Heart right ventricle (tissue), 16 donors: ENCODE measurements at places on chromosomes 4 and X. TPM values are rescaled to one million over a fixed set of nuclear protein-coding genes. Genes with fewer than 3 reads are reported as not detected.

DNA sequence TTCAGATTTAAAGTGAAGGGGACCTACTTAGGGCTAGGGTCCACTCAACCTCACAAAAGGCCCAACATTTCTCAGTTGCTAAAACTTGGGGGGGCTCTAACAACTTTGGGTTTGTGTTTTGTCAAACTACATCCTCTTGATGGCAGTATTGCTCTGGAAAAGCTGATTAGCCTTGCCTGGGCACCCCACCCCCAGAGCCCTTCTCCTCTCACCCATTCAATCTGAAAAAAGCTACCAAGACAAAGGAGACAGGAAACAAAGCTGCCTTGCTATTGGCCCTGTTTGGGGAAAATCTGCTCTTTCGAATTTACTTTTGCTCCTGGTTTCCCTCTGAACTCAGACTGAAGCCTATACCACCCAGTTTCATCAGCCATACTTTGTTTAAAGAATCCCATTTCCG lies 195.2 kb upstream of the STK26 start:
- no peaks in the 10 kb centered on the region for H3K27me3 ChIP-seq
- H3K4me1 ChIP-seq, result no peaks in the 10 kb centered on the region
- no peak for DNase-seq
- H3K4me3 ChIP-seq, result no peak overlapping the region
- no peak overlapping the region for H3K27ac ChIP-seq

The FAM50A gene
- 134 TPM for polyA plus RNA-seq

GRCh38 chr4:112593438-112594133 lies 43.1 kb downstream of the ZGRF1 start:
- no peak overlapping the region for H3K27ac ChIP-seq
- no peaks in the 10 kb centered on the region for H3K36me3 ChIP-seq
- no peak overlapping the region for H3K4me3 ChIP-seq
- H3K4me1 ChIP-seq, result no peaks in the 10 kb centered on the region
- no peak for DNase-seq

DNA sequence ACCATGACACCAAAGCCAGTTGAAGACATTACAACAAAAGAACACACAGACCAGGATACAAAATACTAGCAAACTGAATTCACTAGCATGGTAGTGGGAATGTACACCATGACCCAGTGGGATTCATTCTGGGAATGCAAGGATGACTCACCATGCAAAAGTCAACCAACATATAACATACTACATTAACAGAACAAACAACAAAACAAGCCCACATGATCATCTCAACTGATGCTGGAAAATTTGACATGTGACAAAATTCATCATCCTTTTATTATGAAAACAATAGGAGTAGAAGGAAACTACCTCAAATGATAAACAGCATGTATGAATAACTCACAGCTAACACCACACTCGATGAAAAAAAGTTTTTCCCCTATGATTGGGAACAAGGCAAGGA lies 190.2 kb downstream of the DCLK2 start:
- H3K27me3 ChIP-seq, result no peaks in the 10 kb centered on the region
- no peak overlapping the region for H3K4me3 ChIP-seq
- H3K27ac ChIP-seq, result no peak overlapping the region
- peaks cover 31% of the 10 kb centered on the region for H3K36me3 ChIP-seq
- no peak for DNase-seq

The ADAMTS3 gene
- polyA plus RNA-seq, result 0.23 TPM

DNA sequence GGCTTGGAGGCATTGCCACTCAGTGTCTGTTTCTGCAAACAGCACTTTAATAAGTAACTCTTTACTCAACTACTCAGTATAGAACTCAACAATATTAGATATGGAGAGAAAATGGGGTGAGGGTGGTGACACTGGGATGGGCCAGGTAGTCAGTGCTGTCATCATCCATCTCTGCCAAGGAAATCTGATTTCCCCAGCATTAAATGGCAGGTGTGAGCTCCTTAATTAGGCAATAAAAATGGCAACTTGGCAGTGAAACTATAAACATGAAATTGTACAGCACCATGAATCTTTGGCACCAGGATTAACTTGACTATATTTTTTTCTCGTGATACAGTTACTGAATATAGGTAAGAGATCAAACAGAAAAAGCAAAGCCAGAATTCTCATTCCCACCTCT lies 146.2 kb downstream of the GLRA2 start:
- H3K27ac ChIP-seq, result no peak overlapping the region
- no peak for DNase-seq
- H3K4me3 ChIP-seq, result no peak overlapping the region
- H3K4me1 ChIP-seq, result no peaks in the 10 kb centered on the region

DNA sequence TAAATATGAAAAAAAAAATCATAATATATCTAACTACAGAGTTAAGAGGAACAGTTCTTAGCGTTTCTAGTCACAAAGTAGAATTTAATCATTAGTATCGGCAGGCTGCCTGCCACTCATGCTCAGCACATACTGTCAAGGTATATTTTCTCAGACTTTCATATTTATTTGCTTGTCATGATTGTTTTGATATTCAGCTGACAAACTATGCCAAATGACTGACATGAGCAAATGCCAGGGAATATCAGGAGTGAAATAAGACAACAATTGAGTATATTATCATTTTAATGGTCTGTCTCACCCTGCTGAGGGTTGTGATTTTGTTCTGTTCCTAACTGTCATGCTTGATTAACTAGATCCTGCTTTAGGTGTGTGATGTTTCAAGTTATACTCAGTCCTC lies 395.0 kb upstream of the SPOCK3 start:
- no peaks in the 10 kb centered on the region for H3K36me3 ChIP-seq
- H3K27me3 ChIP-seq, result no peaks in the 10 kb centered on the region

DNA sequence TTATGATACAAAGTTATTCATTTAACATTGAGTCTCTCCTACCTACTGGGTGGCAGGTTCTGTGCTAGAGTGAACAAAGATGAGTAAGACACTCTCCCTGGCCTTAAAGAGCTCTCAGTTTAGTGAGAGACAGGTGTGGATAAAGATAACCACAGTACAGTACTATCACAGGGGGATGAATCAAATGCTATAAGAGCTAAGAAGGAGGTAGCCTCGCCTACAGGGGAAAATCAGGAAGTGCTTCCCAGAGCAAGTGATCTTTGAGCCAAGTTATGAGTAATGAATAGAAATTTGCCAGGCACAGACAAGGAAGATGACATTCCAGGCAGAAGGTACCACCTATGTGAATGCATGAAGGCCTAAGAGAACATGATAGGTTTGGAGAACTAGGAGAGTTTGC lies 3.4 kb upstream of the IGBP1 start:
- H3K4me3 ChIP-seq, result no peak overlapping the region
- H3K36me3 ChIP-seq, result no peaks in the 10 kb centered on the region
- H3K4me1 ChIP-seq, result peaks cover 15% of the 10 kb centered on the region

GRCh38 chr4:82381661-82382296 lies 8.0 kb upstream of the HNRNPD start:
- H3K27me3 ChIP-seq, result no peaks in the 10 kb centered on the region
- H3K4me3 ChIP-seq, result no peak overlapping the region
- peak overlapping the region; percentile 51 for H3K27ac ChIP-seq

The SLC25A4 gene
- polyA plus RNA-seq, result 511 TPM

The SHISA3 gene
- 14.9 TPM for polyA plus RNA-seq

The GNRHR gene
- not detected for polyA plus RNA-seq

DNA sequence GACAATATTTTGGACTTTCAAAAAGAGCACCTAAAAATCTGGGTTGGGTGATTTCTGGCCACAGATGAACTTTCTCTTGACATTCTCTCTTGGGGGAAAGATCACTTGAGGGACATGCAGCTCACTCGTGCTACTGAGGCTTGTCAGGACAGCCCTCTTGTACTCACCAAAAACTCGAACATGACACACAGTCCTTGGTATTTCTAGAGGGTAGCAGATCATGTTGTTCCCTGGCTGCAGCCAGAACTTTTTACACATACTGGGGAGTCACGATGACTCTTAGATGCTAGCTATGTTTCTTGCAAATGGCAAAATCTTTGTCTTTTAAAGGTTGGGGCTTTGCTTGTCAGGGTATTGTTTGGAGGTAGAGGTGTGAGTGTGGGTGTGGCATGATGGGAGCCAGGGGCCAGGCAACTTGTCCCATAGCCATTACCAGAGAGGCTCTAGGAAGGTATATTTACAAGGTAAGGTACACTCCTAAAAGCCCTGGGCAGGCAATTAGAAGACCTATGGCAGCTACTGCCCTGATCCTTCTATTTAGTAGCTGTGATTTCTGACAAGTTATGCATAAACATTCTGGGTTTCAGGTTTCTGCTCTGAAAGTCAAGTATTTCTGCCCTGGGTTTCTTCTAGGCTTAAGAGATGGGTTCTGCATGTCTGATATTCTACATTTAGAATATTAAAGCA lies 241.7 kb upstream of the TLL1 start:
- no peak for DNase-seq
- no peaks in the 10 kb centered on the region for H3K27me3 ChIP-seq
- no peaks in the 10 kb centered on the region for H3K36me3 ChIP-seq
- H3K4me3 ChIP-seq, result no peak overlapping the region
- H3K27ac ChIP-seq, result no peak overlapping the region

- no peaks in the 10 kb centered on the region for H3K27me3 ChIP-seq
- no peak overlapping the region for H3K27ac ChIP-seq
- H3K4me1 ChIP-seq, result no peaks in the 10 kb centered on the region
- no peak for DNase-seq
These were observed 1018.3 kb upstream of the LCORL start for GRCh38 chr4:19039816-19040215.

DNA sequence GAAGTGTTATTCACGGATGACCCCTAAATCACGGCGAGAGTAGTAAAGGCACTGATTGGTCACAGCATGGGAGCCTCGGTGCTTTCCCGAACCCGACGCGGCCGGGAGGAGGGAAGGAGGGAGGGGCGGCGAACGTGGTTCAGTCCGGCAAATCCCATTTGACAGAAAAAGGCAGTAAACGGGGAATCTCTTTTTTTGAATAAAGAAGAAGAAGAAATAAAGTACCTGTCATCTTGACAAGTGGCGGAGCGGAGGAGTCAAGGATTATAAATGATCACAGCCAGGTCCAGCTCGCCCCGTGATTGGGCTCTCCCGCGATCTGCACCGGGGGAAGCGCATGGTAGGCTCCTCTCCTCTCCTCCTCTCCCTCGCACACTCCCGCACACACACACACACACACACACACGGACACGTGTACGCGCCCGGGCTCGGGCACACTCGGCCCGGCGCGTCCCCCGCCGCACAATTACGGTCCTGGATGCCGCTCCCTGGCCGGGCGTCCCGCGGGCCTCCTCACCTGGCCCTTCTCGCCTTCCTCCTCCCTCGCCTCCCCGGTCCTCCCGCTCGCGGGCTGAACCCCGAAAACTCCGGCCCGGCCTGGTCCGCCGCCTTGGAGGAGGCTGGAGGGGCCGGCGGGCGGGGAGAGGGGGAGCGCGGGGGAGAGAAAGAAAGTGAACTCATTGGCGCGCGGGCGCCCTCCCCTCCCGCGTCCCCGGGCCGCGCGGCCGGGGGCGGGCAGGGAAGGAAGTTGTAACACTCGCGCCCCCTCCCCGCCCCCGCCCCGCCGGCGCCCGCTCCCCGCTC lies 99.2 kb upstream of the TENM3 start:
- no peaks in the 10 kb centered on the region for H3K36me3 ChIP-seq
- H3K27ac ChIP-seq, result no peak overlapping the region
- peak overlapping the region; percentile 53 for H3K4me3 ChIP-seq
- peaks cover 98% of the 10 kb centered on the region for H3K27me3 ChIP-seq

DNA sequence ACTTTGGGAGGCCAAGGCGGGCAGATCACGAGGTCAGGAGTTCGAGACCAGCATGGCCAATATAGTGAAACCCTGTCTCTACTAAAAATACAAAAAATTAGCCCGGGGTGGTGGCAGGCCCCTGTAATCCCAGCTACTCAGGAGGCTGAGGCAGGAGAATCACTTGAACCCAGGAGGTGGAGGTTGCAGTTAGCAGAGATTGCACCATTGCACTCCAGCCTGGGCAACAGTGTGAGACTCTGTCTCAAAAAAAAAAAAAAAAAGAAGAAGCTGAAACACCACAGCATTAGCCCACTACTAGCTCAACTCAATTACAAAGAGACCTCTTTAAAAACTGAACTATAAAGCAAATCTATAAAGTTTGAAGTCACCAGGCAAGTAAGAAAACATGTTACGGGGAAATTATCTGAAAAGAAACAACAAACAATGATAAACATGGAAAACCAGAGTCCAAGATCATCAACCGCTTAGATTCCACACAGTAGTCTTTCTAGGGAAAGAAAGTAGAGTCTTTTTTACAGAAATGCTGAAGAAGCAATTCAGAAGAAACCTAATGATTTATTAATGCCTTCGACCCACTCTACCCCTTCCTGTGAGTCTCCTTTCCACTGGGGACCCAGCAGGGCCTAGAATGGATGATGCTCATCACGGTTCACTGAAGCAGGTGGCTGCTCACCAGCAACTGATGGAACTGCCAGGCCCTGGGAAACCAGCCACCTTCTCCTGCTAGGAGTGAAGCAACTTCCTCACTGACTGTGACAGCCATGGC lies 6.6 kb downstream of the SAT1 start:
- no peak overlapping the region for H3K4me3 ChIP-seq
- H3K27ac ChIP-seq, result no peak overlapping the region
- H3K36me3 ChIP-seq, result peaks cover 20% of the 10 kb centered on the region

GRCh38 chrX:20665481-20665880 lies 398.8 kb upstream of the RPS6KA3 start:
- H3K4me1 ChIP-seq, result no peaks in the 10 kb centered on the region
- H3K4me3 ChIP-seq, result no peak overlapping the region
- H3K27ac ChIP-seq, result no peak overlapping the region

GRCh38 chr4:83110223-83110945 lies 4.1 kb downstream of the PLAC8 start:
- H3K4me3 ChIP-seq, result peak overlapping the region; percentile 42
- peak; percentile 83 for DNase-seq
- no peaks in the 10 kb centered on the region for H3K27me3 ChIP-seq
- no peaks in the 10 kb centered on the region for H3K36me3 ChIP-seq
- H3K27ac ChIP-seq, result no peak overlapping the region

The HMX1 gene
- not detected for polyA plus RNA-seq

The SASH3 gene
- polyA plus RNA-seq, result 1.9 TPM
